ENCODE measurements at places on chromosomes 12 and 14.

- peak overlapping the region; percentile 40 for H3K4me3 ChIP-seq
- peak; percentile 36 for DNase-seq
- H3K27me3 ChIP-seq = no peaks in the 10 kb centered on the region
- H3K4me1 ChIP-seq = peaks cover 51% of the 10 kb centered on the region
- peaks cover 5% of the 10 kb centered on the region for H3K36me3 ChIP-seq
These were observed 10.7 kb upstream of the M6PR start for GRCh38 chr12:8960176-8960575.

GRCh38 chr14:56390859-56391258 lies 188.7 kb upstream of the TMEM260 start:
- no peak overlapping the region for H3K4me3 ChIP-seq
- DNase-seq = no peak
- no peaks in the 10 kb centered on the region for H3K4me1 ChIP-seq

DNA sequence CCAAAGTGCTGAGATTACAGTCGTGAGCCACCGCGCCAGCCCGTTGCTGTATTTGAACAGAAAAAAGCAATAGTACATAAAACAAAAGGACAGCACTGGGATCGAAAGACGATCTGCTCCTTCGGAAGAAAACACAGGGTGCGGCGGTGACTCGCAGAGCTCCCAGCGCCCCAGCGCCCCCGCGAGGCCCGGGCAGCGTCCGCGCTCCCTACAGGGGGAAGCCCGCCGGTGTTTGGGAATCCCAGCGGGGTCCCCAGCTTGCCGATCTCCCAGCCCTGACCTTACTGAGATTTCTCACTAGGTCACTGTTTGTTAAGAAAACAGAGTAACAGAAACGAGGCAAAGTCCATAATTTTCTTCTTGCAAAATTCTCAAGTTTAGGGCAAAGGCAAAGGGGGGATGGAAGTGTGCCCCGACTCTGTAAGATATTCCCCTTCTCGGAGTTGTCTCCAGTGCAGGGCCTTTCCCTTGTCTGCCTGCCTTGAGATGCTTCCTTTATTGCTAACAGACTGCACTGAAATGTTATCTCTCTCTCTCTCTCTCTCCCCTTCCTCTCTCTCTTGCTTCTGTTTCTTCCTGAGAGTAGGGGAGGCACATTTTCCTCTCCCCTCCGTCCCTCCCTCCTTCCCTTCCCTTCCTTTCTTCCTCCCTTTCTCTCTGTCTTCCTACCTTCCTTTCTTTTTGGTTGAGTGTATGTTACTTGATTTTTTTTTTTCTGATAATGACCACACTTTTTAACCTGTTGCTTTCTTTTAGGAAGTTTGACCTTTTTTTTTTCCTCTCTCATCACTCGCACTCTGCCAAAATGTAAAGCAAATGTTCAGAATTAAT lies 91.9 kb downstream of the TMEM30B start:
- peaks cover 68% of the 10 kb centered on the region for H3K27me3 ChIP-seq
- peak overlapping the region; percentile 25 for H3K4me3 ChIP-seq
- peaks cover 8% of the 10 kb centered on the region for H3K4me1 ChIP-seq
- peaks cover 2% of the 10 kb centered on the region for H3K36me3 ChIP-seq

- no peaks in the 10 kb centered on the region for H3K4me1 ChIP-seq
- no peak overlapping the region for H3K4me3 ChIP-seq
- no peaks in the 10 kb centered on the region for H3K27me3 ChIP-seq
- peaks cover 86% of the 10 kb centered on the region for H3K36me3 ChIP-seq
- no peak for DNase-seq
These were observed 26.3 kb upstream of the BBS10 start for GRCh38 chr12:76374386-76375020.

DNA sequence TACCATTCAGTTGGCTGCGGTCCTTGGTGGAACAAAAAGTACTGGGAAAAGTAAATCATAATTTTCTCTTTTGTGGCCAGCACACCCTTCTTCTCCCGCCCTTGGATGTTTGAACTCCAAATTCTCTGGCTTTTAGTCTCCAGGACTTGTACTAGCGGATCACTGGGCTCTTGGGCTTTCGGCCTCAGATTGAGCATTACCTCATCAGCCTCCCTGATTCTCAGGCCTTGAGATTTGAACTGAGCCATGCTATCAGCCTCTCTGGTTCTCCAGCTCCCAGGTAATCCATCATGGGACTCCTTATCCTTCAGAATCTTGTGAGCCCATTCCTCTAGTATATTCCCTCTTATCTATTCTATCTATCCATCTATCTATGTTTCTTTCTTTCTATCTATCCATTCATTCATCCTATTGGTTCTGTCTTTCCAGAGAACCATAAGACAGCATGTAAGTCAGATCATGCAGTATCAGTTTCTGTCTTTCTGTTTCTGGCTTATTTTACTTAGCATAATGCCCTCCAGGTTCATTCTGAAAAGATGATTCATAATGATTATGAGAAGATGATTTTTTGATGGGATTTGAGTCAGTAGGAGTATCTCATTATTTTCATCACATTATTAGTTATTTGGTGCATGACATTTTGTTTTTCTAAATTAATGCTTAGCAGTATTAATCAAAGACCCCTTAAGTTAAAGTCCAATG lies 814.9 kb downstream of the LRFN5 start:
- no peaks in the 10 kb centered on the region for H3K4me1 ChIP-seq
- no peaks in the 10 kb centered on the region for H3K27me3 ChIP-seq
- H3K4me3 ChIP-seq = no peak overlapping the region
- no peak for DNase-seq
- H3K36me3 ChIP-seq = no peaks in the 10 kb centered on the region

GRCh38 chr12:85363382-85364190 lies 83.6 kb downstream of the ALX1 start:
- no peak overlapping the region for H3K4me3 ChIP-seq
- no peak for DNase-seq
- no peaks in the 10 kb centered on the region for H3K36me3 ChIP-seq
- H3K27ac ChIP-seq = no peak overlapping the region

DNA sequence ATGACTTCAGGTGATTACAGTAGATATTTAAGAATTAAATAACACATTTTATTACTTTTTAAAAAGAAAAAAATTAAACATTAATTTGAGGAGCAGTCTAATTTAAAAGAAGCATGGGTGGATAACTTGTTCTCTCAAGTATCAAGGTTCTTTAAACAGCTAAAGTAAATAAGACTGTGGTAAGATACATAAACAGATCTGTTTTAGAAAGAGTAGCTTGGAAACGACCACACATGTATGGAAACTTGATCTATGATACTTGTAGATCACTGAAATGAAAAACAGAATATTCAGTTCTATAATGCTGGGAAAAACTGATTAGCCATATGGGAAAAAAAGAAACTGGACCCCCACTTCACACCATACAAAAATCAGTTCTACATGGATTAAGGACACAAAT lies 36.0 kb downstream of the TC2N start:
- no peak for DNase-seq
- no peak overlapping the region for H3K4me3 ChIP-seq
- no peaks in the 10 kb centered on the region for H3K27me3 ChIP-seq
- H3K27ac ChIP-seq = no peak overlapping the region
- peaks cover 66% of the 10 kb centered on the region for H3K4me1 ChIP-seq

GRCh38 chr12:26696613-26697092 lies 136.3 kb downstream of the ITPR2 start:
- no peaks in the 10 kb centered on the region for H3K4me1 ChIP-seq
- no peaks in the 10 kb centered on the region for H3K27me3 ChIP-seq
- DNase-seq = no peak
- no peak overlapping the region for H3K27ac ChIP-seq

DNA sequence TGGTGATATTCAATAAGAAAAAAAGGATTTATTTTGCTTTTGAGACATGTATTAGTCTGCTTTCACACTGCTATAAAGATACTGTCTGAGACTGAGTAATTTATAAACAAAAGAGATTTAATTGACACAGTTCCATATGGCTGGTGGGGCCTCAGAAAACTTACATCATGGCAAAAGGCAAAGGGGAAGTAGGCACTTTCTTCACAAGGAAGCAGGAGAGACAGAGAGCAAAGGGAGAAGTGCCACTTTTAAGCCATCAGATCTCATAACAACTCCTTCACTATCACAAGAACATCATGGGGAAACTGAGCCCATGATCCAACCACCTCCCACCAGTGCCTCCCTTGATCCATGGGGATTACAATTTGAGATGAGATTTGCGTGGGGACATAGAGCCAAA lies 43.9 kb downstream of the BHLHE41 start:
- no peak overlapping the region for H3K4me3 ChIP-seq
- no peak overlapping the region for H3K27ac ChIP-seq
- no peaks in the 10 kb centered on the region for H3K36me3 ChIP-seq
- no peaks in the 10 kb centered on the region for H3K27me3 ChIP-seq
- H3K4me1 ChIP-seq = no peaks in the 10 kb centered on the region

GRCh38 chr14:54189333-54189732 lies 207.5 kb upstream of the CDKN3 start:
- H3K36me3 ChIP-seq = no peaks in the 10 kb centered on the region
- H3K4me3 ChIP-seq = no peak overlapping the region
- no peaks in the 10 kb centered on the region for H3K27me3 ChIP-seq
- no peak overlapping the region for H3K27ac ChIP-seq
